Endodermal cell (in vitro differentiated cells): ENCODE measurements at places on chromosomes 6 and 20. TPM values are rescaled to one million over a fixed set of nuclear protein-coding genes. Genes with fewer than 3 reads are reported as not detected.

DNA sequence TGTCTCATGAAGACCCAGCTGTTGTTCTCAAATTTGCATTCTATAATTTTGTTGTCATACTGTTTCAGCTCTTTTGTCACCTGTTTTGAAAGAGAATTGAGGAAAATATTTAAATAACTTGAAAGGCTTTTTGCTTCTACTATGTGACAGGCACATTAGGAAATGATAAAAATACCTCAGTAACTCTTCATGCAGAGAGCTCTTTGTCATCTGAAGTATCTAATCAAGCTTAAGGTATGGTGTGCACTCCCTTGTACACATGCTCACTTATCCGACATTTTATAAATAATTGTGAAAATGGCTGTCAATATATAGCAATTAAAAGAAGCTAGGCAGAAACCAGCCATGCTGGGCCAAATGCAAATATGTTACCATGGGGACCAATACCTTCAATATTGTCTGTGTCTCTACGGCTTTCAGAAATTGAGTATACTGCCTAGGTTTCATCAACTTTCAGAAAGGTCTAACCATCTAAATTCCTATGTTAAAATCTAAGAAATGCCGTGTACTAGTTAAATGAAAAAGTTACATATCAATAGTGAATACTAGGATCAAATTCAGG, 349.0 kb downstream of the RNGTT start:
- DNase-seq, result no peak

DNA sequence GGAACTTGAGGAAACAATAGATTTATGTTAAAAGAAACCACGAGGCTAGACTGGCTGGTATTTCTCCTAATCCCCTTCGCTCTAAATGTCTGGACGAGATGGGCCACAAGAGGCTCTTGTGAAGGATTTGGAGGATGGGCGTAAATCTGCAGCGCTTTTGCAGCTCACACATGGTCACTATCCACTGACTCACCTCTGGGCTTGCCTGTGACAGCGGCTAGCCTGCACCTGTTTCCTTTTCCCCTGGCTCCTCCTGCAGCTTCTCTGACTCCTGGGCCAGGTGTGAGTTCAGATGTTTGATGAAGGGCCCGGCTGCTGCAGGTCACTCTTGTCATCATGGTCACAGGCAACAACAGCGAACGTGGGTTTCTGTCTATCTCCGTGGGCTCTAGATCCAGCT, 629.4 kb downstream of the CBLN4 start:
- peak; percentile 52 for DNase-seq

DNA sequence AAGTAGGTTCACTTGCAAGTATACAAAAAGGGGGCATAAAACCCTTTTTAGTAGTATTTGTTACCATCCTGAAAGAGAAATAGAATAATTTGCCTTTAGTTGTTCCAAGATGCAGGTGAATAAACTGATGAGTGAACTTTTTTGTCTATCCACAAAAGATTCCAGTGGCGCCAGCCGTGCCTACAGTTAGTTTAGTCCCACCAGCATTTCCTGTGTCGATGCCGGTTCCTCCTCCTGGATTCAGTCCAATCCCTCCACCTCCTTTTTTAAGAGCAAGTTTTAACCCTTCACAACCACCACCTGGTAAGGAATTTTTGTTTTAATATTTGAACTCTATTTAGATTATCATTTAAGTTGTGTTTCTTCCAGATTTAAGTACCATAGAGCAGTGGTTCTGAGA, 90.9 kb downstream of the SCAF8 start:
- DNase-seq, result no peak

DNA sequence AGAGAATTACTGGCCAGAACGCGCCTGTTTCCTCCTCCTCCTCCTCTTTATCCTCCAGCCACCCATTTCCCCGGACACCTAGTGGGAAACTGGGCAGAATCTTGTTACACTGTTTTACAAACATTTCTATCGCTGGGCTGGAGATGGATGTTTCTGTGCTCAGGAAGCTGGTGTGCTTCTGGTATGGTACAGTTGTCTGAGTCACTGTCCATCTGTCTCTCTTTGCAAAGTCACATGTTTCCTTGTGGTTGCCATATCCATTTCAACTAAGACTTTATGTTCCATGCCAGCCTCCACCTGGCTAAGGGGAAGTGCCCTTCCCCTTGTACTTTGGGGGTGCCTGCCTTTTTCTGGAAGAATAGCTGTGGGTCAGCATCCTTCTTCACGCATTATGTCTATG, 52.9 kb upstream of the SLC22A16 start:
- no peak for DNase-seq

ECT2L gene
- not detected in 2 replicates for total RNA-seq

GLP1R gene
- not detected in 3 replicates for total RNA-seq

PHACTR1 gene
- total RNA-seq, result 2.8 to 9.3 TPM (median 3.4 TPM) in 3 replicates
